A549 treated with CORT108297 at 1 μM for 4 hours (cell line): ENCODE measurements at places on chromosomes 16 and 17. TPM values are rescaled to one million over a fixed set of nuclear protein-coding genes. Genes with fewer than 3 reads are reported as not detected.

Gene HOXB1
- total RNA-seq: not detected in 5 replicates

Gene SRRM2
- 298 to 435 TPM (median 394 TPM) in 5 replicates for total RNA-seq

Gene KRT36
- total RNA-seq: not detected in 5 replicates

Gene LSM12
- total RNA-seq: 50.2 to 53.0 TPM (median 51.7 TPM) in 5 replicates

Gene BRICD5
- total RNA-seq: 4.2 to 6.5 TPM (median 5.7 TPM) in 5 replicates

Gene TAC4
- total RNA-seq: not detected in 5 replicates

Gene CDRT15L2
- not detected in 5 replicates for total RNA-seq

Gene REXO5
- 3.7 to 4.7 TPM (median 4.0 TPM) in 5 replicates for total RNA-seq

Gene BRIP1
- total RNA-seq: 3.1 to 4.8 TPM (median 4.3 TPM) in 5 replicates

Gene SLC5A10
- total RNA-seq: 0.12 to 0.38 TPM (median 0.20 TPM) in 5 replicates
